ENCODE measurements at places on chromosomes 7 and 10.

DNA sequence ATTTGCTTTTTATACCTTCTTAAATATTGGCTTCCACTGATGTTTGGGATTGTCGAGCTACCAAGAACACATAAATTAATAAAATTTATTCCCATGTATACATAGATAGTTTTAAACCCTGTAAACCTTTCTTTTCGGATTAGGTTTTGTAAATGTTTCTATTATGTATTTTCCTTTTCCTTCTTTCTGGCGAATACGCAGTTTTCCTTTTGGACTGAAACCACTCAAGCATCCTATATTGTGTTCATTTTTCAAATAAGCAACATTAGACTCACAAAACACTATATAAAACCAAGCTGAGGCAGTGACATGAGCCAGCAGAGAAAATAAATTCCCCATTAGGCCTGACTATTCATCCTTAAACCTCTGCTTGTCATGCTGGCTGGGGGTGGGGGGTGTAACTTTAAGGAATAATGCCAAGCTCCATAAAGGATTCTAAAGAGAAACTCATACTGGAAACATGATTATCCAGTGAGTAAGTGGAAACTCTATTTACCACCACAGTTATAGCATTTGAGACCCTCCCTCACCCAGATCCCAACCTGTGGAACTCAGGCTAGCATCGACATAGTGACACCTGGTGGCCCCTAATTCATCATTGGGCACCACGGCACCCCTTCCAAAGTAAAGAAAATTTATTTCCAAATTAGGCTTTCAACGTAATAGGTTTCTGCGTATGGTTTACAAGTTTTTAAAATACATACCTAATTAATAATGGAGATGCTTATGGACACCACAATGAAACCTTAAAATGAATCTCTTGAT, 86.5 kb upstream of the CELF2 start:
- no peak for DNase-seq

GRCh38 chr10:69403066-69403465, 13.7 kb downstream of the TACR2 start:
- no peak for DNase-seq

DNA sequence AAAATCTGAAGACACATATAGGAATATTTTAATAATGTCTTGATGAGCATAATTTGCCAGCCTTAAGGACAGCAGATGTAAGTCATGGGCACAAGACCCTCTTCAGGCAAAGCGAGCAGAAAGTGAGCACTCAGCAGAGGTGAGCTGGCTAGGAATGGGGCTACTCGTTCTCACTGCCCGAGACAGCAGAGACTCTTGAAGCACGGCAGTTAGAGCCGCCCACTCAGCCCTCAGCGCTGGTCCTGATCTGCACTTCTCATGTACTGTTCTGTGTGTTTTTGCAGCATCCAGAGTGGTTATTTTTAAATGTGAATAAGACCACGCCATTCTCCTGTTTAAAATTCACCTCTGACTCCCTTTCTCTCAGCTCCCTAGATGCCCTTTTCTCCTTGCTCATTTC, 65.3 kb downstream of the GFRA1 start:
- DNase-seq: no peak

- DNase-seq: no peak
Measured at GRCh38 chr10:99975942-99976809, 33.6 kb downstream of the DNMBP start.

- DNase-seq: peak; percentile 31
Measured at GRCh38 chr7:105439174-105439893, 50.6 kb upstream of the SRPK2 start.

DNA sequence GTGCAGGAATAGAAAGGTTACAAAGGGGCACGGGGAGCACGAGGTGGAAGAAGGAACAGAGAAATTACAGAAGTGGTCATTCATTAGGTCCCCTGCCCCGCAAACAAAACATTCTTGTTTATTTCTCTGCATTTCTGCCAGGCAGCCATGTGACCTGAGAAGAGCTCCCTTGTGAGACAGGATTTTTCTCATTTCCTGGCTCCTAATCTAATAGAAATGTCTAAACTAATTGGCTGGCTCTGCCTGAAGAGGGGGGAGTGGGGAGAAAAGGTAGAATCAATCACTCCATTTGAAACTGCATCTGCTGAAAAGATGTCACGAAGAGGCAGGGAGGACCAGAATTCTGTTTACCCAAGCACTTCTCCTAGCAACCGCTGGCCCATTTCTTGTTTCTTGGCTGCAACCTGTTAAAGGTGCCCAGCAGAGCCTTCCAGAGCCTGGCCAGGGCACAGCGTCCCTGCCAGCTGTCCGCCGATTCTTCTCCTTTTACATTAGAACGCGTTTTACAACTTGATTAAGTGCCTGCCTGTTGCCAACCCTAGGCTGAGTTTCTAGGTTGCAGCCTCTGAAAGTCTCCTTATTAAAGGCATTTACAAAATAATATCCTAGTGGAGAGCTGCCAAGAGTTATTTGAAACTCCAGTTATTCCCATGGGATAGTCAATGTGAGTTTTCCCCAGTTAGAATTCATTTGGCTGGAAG, 1227.6 kb downstream of the TYW1 start:
- no peak for DNase-seq

GRCh38 chr10:121531076-121531829, 67.0 kb downstream of the FGFR2 start:
- no peak for DNase-seq

GRCh38 chr10:99659868-99660366, 608 bp downstream of the ENTPD7 start:
- DNase-seq: peak; percentile 11

DNA sequence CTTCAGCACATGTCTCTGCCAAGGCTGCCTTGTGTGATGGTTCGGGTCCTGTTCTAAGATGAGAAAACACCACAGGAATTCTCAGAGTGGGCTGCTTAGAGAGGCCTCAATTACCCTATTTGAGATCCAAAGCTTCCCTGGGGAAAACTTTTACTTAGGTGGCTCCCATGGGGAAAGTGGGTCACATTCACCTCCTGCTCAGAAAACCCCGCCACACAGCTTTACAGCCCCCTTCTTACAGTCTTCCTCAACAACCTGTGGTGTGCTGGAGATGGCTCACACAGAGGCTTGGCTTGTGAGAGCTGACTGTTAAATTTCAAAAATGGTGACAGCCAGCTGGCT, 36.6 kb upstream of the KCNIP2 start:
- no peak for DNase-seq

DNA sequence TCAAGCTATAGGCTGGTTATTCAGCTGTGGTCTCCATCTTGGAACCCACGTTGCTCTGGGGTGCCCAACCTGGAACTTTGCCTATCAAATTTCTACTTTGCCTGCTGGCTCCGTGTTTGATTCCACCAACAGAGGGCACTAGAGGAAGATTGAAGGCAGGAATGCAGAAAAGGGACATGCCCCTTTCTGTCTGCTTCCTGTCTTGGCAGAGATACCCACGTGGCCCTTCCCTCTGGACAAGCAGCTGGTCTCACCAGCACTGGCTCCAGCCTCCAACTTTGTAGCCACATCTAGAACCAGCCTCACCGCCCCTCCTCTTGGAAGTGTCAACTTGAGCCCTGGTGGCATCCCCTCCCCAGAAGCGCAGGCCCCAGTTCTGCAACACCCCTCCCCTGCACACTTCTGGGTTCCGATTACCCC, 52.1 kb upstream of the ZNF438 start:
- peak; percentile 88 for DNase-seq

- peak; percentile 58 for DNase-seq
Measured at GRCh38 chr7:876972-877311, 588 bp downstream of the GET4 start.

GRCh38 chr7:137081321-137082093, 213.1 kb downstream of the CHRM2 start:
- no peak for DNase-seq

- no peak for DNase-seq
Measured at GRCh38 chr10:61166065-61166464, 222.1 kb upstream of the RHOBTB1 start.

- peak; percentile 59 for DNase-seq
Measured at GRCh38 chr7:143892527-143893300, 9.3 kb downstream of the TCAF1 start.

- DNase-seq: no peak
Measured at GRCh38 chr7:101308245-101309085, 13.1 kb downstream of the IFT22 start.

GRCh38 chr7:6315746-6316145, 43.3 kb upstream of the CYTH3 start:
- DNase-seq: no peak

- DNase-seq: no peak
Measured at GRCh38 chr7:83514977-83515376, 134.0 kb downstream of the SEMA3E start.

- no peak for DNase-seq
Measured at GRCh38 chr7:87517136-87517815, 41.8 kb upstream of the ABCB4 start.

GRCh38 chr10:63466144-63466935, 563 bp upstream of the JMJD1C start:
- peak; percentile 70 for DNase-seq

DNA sequence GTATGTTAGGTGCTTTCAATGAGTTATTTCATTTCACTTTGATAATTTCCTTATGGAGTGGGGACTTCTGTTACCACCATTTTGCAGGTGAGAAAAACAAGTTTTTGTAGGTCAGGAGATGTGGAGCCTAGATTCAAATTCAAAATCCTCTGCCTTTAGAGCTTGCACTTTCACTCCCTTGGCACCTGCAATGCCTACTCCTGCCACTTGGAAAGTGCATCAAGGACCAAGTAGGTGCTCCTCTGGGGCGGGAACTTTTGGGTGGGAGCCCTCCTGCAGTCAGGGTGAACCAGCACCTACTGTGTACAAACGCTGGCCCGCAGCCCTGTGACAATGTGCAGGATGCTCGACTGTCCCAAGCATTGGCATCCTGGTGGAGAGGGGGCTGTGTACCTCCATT, 199.0 kb downstream of the EMX2 start:
- DNase-seq: no peak

DNA sequence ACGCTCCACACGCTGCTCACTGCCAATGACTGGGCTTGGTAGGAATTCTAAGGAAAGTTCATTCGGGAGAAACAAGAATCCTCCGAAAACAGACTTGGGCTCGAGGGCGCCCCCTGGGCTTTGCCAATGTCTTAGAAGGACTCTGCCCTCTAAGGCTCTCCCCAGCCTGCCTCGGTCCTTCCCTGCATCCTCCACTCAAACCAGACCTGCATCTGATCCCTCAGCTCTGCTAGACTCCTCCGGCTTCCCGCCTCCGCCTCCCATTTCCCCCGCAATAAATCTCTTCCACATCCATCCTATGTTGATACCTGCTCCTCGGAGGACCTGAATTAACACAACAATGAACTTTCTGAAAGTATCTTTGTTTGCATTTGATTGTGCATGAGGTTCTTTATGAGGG, 177.6 kb downstream of the PLPP4 start:
- no peak for DNase-seq

- no peak for DNase-seq
Measured at GRCh38 chr10:131109726-131110125, 201.8 kb downstream of the TCERG1L start.

DNA sequence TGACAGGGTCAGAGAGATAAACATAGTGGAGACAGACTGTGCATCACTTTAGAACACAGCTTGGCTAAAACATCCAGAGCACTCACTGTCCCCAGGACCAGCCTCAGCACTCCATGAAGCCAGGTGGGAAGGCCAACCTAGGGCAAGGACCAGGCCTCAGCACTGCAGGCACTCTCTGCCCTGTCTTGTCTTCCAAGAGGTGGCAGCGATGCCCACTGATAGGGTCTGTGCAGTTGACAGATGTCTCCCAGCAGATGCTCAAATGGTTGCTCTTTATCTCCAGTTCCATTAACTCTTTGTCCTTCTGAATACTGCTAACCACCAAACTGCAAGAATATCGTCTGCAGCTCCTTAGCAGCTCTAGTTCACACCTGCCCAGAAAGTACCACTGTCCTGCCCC, 9.1 kb downstream of the DDX56 start:
- no peak for DNase-seq

GRCh38 chr7:70266186-70266585, 667.9 kb downstream of the AUTS2 start:
- DNase-seq: no peak
